Lung (tissue), 17 donors: ENCODE measurements at places on chromosomes 12 and 14. TPM values are rescaled to one million over a fixed set of nuclear protein-coding genes. Genes with fewer than 3 reads are reported as not detected.

The PYGL gene
- total RNA-seq: 49.4 TPM

The SLC22A17 gene
- 27.3 TPM for total RNA-seq

The STON2 gene
- total RNA-seq: 26.4 TPM

The C12orf54 gene
- total RNA-seq: 1.5 TPM

The SRGAP1 gene
- total RNA-seq: 12.4 TPM

The CCDC196 gene
- total RNA-seq: not detected

The RGS6 gene
- 0.34 TPM for total RNA-seq

The CDH24 gene
- 4.6 TPM for total RNA-seq

The MGAT4C gene
- total RNA-seq: 4.1 TPM

The ALDH2 gene
- 324 TPM for total RNA-seq

The CEBPE gene
- not detected for total RNA-seq

The OTOGL gene
- 0.71 TPM for total RNA-seq

The HCAR2 gene
- 7.1 TPM for total RNA-seq

The KRT78 gene
- not detected for total RNA-seq

The PZP gene
- total RNA-seq: 3.8 TPM

The SLC6A15 gene
- not detected for total RNA-seq
